Activated T-cell treated with anti-CD3 and anti-CD28 coated beads, Interleukin-2, amount 50 U/mL, for 4 hours (primary cell): ENCODE measurements at places on chromosomes 5 and 9. TPM values are rescaled to one million over a fixed set of nuclear protein-coding genes. Genes with fewer than 3 reads are reported as not detected.
A peak's percentile ranks its signal among the peaks of the same experiment; 100 is the strongest.

DNA sequence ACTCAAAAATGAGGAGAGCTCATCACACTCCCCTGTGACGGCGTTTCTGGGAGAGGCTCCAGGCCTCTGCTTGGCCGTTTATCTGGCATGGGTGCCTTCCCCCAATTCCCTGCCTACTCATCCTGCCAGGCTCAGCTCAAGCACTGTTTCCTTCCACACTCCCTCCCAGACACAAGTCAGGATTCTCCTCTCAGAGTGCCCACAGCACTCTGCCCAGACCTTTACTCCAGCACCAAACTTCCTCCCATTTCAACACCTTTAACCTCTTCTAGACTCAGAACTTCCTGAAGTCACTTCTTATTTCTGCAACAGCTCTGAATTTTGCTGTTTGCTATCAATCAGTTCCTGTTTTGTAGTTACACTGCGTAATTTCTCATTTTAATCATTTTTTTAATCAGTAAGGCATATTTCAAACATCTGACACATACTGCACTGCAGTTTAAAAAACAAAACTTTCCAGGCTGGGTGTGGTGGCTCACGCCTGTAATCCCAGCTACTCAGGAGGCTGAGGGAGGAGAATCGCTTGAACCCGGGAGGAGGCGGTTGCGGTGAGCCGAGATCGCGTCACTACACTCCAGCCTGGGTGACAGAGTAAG lies 16.0 kb downstream of the TRMO start:
- DNase-seq, result peak; percentile 51

GRCh38 chr5:156920042-156920860 lies 42.8 kb downstream of the TIMD4 start:
- DNase-seq, result peak; percentile 15

DNA sequence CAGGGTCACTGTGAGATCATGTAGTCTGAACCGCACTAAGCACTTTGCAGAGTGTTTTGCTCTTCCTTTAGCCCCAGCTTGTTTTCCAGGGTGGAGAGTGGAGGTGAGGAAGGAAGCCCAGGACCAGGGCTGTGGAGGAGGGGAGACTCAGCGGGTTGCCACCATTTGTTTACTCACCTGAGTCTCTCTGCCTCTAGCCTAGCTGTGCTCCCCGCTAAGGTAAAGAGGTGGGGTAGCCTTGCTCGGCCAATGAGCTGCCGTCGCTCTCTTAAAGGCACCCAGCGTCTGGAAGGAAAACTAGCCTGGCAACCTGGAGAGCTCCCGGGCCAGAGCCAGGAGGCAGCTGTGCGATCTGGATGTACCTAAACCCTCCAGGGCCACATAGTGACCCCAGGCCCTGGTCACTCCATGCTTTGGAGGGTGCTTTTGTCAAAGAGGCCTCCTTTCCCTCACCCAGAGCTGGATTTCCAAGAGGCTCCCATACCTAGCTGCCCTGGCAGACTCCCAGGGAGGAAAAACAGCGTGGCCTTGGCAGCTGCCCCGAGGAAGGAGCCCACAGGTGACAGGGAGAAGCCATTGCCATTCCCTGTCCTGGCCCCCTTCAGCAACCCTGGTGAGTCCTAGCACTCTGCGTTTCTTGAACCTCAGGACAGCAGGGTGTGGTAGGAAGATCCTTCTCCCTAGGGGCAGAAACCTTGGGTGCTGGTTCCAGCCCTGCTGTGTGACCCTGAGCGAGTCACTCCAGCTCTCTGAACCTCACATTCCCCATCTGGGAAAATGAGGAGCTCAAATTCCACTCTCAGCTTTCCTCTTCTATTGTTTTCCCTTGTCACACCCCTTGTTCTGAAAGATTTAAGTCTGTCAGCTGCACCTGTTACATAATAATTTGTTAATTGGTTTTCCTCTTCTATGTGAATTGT lies 42.4 kb upstream of the LARP1 start:
- no peak for DNase-seq

MORN5 gene
- not detected for total RNA-seq

AGPAT2 gene
- total RNA-seq, result 11.4 TPM

DNA sequence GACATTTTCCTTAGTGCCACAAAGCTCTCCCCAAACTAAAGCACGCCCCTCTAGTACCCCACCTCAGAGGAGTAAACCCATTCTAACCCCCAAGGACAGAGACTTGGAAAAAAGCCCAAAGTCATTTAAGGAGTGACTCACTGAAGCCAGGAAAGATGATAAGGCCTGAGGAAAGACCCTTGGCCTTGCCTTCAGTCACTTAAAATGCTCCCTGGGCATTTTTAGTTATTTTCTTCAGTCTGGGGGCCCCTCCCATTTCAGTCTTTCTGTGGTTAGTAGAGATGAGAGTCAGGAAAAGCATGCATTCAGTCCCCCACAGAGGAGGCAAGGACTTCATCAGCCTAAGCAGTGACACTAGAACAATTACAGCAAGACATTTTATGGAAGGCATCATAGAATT lies 13.7 kb upstream of the TLX3 start:
- DNase-seq, result no peak

DNA sequence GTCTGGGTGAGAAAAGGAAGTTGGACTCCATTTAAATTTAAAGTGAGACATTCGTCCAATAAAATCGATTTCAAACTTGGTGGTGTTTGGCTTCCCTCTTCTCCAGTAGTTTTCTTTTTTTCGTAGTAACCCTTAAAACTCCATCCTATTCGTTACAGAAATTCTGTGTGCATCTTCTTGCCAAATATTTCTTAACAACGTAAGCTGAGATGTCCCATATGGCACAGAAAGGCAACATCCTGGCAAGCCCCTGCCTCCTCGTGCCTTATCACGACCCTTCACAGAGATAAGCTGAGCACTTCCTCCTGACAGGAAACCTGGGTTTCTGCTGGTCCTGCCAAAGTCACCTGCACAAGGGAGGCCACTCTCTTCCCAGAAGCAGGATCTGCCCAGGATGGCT lies 11.8 kb upstream of the ADAMTS2 start:
- no peak for DNase-seq

GRCh38 chr5:176843673-176844072 lies 33.3 kb downstream of the UNC5A start:
- DNase-seq, result no peak

- DNase-seq, result no peak
Observed at GRCh38 chr5:10440367-10440990, 1.2 kb upstream of the ROPN1L start.

DNA sequence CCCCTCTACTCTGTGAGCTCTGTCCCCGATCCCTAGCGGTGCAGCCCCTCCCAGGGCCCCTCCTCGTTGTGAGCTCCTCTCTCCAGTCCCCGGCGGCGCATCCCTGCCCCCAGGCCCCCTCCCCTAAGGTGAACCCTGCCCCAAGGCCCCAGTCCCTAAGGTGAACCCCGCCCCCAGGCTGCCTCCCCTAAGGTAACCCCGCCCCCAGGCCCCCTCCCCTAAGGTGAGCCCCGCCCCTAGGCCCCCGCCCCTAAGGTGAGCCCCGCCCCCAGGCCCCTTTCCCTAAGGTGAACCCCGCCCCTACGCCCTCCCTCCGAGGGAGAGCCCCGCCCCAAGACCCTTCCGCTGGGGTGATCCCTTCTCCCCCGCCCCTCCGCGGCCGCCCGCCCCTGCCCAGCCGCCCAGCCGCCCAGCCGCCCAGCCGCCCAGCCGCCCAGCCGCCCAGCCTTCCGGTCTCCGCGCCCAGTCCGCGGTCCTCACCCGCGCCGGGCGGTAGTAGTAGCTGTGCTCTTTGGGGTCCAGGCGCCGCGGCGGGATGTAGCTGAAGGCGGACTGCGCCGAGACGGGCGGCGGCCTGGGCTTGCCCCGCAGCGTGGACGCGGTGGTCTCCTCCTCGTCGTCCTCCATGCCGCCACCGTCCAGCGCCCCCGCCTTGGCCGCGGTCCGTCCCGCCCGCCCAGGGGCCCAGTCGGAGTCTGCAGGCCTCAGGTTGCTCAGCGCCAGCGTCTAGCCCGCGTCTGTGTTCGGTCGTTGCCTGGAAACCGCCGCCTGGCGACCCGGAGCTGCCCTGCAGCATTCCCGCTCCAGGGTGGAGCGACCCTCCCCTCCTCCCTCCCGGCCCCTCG lies at the start of gene CFAP90:
Gene CFAP90 (minus strand): TSS at position 739 of the 845 bp plus-strand sequence. CDS start 112 bp downstream, at position 627.
- peak; percentile 11 for DNase-seq

PRELID2 gene
- 1.0 TPM for total RNA-seq

DNA sequence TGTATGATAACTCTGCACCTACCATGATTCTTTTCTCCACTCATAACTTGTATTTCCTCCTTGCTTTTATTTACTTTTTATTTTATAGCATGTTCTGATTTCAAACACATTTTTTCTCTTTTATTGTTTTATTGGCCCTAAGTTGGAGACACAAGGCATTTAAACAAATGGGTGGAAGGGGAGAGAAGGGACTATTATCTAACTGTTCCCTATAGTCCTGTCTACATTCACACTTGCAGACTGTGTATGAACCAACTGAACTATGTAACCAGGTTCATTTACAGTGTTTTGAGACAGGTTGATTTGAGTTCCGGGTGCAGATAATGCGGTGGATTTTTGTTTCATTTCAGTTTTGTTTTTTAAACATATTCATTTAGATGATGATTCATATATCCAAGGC lies 830.6 kb upstream of the SEMA6A start:
- DNase-seq, result no peak

TSLP gene
- total RNA-seq, result 0.30 TPM

PCDHB4 gene
- not detected for total RNA-seq

DNA sequence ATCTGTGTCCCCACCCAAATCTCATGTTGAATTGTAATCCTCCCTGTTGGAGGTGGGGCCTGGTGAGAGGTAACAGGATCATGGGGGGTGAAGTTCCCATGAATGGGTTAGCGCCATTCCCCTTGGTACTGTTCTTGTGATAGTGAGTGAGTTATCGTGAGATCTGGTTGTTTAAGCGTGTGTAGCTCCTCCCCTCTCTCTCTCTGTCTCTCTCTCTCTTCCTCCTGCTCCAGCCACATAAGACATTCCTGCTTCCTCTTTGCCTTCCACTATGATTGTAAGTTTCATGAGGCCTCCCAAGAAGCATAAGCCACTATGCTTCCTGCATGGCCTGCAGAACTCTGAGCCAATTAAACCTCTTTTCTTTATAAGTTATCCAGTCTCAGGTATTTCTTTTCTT lies 28.8 kb downstream of the C5orf15 start:
- no peak for DNase-seq

PCDHA4 gene
- 0.08 TPM for total RNA-seq

- DNase-seq, result no peak
Observed at GRCh38 chr5:120510994-120511686, 47.0 kb downstream of the PRR16 start.

PCDHA9 gene
- total RNA-seq, result not detected

GRCh38 chr5:130502702-130503101 lies 598.4 kb downstream of the CHSY3 start:
- no peak for DNase-seq

- DNase-seq, result no peak
Observed at GRCh38 chr5:40570408-40571129, 109.1 kb upstream of the PTGER4 start.

GRCh38 chr5:115599502-115599901 lies 2.8 kb downstream of the TICAM2 start:
- no peak for DNase-seq

- no peak for DNase-seq
Observed at GRCh38 chr5:138843316-138844124, 31.6 kb downstream of the LRRTM2 start.

DNA sequence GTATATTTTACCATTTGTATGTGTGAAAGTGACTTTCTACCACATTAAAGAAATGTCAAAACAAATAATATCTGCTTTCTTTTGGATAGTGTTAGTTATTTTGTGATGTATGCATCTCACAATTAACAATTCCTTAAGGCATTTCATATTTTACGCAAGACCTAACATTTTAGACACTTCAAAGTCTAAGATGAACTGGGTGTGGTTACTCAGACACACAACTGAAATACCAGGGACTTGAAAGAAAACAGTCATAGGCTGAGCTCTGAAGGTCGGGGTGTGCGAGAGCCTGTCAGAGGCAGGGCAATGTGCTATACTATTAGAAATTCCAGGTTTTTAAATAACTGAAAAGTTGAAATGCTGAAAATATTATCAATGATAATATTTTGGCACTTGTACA lies 44.5 kb upstream of the ZNF622 start:
- no peak for DNase-seq

SLIT3 gene
- 0.03 TPM for total RNA-seq

TTC16 gene
- total RNA-seq, result 0.58 TPM
